Suppressor macrophage treated with lipopolysaccharide for 4 hours (primary cell): ENCODE measurements at places on chromosomes 2 and 18.

DNA sequence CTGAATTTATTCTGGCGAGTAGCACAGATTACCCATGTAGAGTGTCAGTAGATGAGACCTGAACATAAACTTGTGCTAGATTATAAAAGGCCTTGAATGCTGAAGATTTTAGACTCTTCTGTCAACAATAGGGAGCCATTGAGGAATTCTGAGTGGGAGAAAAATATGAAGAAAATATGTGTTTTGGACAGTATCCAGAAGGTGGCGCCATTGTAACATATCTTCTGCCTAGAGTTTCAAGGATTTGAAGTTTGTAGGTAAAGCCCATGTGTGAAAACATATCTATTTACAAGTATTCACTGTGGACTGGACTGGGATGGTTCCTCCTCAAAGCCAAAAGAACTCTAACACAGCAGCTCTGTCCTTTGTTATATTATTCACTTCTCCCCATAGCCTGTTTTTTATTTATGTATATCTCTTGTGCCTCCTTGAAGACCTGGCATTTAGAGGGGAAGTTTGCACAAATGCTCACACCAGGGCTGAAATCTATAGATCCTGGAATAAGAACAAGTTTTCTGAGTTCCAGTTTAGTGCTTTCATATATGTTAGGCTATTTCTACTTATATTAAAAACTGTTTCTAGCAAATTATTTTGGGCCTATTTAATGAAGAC is 124.9 kb downstream of the RDH14 start:
- DNase-seq = peak; percentile 43

DNA sequence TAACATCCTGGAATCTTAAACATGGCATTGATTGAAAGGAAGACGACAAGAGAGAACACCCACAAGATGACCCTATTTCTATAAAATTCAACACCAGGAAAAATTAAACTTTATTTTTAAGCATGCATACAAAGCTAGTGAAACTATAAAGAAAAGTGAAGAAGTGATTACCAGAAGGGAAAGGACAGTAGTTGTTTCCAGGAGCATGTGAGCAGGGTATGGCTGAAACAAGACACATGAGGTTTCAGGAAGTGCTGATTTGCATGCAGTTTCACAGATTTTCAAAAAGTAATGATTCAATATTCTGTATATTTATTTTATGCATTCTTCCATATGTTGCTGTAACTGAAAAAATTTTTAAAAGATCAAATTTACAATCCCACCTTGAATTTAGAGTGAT is 24.6 kb upstream of the DAW1 start:
- no peak for DNase-seq

- DNase-seq = no peak
Observed at GRCh38 chr2:10428924-10429323, 19.2 kb downstream of the ODC1 start.

- no peak for DNase-seq
Observed at GRCh38 chr18:9737472-9738121, 29.5 kb downstream of the RAB31 start.

GRCh38 chr2:61353909-61354308 is 117.0 kb downstream of the USP34 start:
- DNase-seq = no peak
